CD4-positive, alpha-beta T cell treated with Interleukin-6 for 4 hours (primary cell): ENCODE measurements at places on chromosomes 13 and 19.

- no peak for DNase-seq
Observed at GRCh38 chr13:85816413-85816812, 17.2 kb upstream of the SLITRK6 start.

DNA sequence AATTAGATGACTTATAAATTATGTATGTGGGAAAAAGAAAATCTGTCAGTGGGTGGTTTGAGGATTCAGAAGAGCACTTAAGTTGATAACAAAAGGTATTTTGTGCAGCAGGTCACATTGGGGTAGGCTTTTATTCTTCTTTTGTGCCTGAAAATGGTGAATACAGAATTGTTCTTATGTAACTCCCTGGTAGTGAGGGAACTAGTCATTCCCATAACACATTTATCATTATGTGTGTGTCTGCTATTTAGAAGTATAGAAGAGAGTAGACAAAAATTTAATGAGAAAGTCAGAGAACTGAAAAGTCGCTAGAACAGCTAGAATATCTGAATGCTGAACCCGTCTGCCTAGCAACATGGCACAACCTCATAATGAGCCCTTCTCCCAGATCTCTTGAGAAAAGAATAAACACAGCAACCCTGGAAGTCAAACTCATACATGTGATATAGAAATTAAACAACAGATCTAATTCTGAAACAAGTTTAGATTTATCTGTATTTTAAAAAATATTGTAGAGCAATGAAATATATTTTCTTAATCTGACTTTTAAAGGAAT is 111.8 kb upstream of the EDNRB start:
- DNase-seq, result no peak

DNA sequence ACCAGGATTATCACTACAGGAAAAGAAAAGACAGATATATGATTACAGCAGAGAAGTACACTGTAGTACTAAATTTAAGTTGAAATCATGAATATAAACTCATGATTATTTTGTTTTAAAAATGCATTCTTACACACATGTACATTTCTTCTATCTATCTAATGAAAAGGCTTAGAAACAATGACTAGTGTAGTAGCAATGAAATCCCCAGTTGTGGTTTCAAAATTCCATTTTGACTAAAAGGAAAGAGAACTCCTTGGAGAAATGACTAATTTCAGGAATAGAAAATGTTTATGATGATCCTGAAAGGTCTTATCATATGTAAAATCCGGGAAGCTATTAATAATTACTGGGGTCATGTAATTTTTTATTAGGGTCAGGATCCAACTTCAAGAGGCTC is 195.0 kb upstream of the STARD13 start:
- no peak for DNase-seq

DNA sequence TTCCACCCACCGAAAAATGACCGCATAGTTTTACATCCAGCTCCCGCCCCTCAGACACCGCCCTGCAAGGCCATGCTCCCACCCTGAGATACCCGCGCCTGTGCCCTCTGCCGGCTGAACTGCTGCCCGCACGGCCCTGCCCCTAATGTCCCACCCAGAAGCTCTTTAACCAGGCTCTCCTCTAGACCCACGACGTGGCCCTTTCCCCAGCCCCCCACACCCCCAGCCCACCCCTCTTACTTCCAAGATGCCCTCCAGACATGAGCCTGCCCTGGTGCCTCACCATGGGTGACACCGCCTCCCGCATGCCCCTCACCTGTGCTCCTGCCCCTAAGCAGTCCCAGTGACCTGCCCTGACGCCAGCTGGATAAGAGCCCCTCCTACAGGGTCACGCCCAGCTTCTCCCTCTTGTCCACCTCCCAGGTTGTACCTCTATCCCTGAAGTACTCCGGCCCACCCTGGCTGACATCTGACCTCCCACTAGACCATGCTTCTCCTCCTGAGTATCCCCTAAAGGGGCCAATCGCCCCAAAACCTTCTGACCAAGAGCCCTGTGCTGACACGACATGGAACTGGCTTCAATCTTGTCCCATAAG is 51.2 kb downstream of the COLGALT1 start:
- no peak for DNase-seq

DNA sequence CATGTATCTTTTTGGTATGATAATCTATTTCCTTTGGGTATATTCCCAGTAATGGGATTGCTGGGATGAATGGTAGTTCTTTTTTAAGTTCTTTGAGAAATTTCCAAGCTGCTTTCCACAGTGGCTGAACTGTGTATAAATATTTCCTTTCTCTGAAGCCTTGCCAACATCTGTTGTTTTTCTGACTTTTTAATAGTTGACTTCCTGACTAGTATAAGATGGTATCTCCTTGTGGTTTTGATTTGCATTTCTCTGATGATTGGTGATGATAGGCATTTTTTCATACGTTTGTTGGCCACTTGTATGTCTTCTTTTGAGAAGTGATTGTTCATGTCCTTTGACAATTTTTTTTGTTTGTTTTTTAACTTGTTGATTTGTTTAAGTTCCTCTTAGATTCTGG is 61.6 kb upstream of the PCDH17 start:
- DNase-seq, result no peak

GRCh38 chr13:103062079-103062478 is 4.1 kb downstream of the SLC10A2 start:
- DNase-seq, result no peak

GRCh38 chr13:44373247-44373600 is 400 bp upstream of the SERP2 start:
- DNase-seq, result no peak

DNA sequence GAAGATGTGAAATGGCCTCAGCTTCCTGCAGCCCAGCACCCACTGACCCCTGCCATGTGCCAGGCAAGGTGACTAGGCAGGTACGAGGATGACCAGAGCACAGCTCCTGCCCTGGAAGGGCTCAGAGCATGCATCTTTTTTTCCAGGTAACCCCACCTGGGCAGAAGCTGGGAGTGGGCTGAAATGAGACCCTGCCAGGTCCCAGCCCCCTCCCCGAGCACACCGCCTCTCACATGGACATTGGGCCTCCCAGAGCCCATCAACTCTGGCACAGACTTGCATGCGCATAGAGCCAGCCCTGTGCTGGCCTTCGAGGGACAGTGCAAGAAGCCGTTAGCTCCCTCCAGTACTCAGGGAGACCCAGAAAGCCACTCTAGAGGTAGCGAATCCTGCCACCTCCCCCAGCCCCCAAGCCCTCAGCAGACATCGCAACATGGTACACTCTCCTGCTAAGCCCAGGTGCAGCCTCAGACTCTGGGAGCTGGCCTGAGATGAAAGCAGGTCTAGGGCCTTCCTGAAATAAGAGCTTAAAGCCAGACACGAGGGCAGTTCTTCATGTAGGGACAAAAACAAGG is 8.9 kb upstream of the VSTM2B start:
- no peak for DNase-seq

DNA sequence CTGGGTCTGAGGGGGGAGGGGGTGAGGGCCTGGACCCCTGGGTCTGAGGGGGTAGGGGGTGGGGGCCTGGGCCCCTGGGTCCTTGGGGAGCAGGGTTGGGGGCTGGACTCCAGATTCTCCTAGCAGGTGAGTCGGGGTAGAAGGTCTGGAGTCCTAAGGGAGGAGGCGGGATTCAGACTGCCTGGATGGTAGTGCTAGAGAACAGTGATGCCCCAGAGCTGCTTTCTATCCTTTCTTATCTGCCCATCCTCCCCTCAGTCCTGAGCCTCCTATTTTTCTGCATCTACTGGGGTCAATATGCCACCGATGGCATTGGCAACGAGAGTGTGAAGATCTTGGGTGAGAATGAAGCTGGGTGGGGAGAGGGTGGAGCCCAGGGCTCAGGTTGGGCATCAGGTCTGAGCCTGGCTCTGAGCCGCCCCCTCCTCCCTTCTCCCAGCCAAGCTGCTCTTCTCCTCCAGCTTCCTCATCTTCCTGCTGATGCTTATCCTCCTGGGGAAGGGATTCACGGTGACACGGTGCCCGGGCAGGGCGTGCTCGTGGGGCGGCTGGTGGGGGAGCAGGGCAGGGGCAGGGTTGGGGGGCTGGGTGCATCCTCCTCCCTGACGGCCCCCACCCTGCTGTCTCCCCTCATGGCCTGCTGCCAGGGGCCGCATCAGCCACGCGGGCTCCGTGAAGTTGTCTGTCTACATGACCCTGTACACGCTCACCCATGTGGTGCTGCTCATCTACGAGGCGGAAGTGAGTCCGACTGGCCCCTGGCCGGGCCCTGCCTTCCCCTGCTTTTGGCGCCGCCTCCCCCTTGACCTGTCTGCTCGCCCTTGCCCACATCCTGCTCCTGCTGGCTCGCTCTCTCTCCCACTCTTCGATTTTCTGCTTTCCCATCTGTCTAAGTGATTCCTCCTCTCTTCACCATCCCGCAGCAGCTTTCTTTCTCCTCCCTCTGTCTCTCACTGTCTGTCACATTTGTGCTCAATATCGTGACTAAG is 3.4 kb downstream of the TMEM145 start:
- no peak for DNase-seq

- no peak for DNase-seq
Observed at GRCh38 chr13:21216332-21216731, 39.9 kb downstream of the MRPL57 start.

DNA sequence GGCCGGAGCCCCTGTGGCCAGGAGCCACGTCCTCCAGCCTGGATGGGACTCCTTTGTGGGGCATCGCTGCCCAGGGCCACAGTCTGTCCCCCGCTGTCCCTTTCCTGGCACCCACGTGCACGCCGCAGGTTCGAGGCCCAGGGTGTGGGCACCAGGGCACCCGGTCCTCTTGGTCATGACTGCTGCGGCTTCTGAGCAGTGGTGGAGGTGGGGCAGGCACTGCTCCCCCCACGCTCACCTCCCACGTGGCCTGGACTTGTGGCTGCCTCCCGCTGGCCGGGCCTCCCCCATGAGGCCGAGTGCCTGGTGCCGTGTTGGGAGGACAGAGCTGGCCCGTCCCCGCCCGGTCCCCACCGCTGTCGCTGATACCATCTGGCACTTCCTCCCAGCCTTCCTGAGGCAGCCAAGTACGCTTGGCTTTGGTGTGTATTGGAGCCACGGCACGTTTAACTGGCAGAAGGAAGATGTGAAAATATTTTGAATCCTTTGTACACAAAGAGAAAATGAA is 12.8 kb downstream of the SPPL2B start:
- DNase-seq, result no peak

DNA sequence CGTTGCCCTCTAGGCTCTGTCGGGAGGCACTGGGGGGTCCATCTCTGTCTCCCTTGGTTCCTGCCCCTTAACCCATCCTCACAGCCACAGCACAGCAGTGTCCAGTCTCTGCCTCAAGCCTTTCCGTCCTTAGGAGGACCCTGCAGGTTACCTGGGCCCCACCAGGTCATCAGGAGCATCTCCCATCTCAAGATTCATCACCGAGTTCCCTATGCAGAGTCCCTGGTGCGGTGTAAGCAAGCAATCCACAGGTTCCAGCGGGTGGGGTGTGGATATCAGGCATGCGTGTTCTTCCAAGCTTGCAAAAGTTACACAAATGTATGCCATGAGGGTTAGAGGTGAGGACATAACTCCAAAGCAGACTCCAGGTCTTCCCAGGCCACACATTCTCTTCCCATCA is 20.9 kb upstream of the GAS6 start:
- no peak for DNase-seq

GRCh38 chr19:47707135-47707925 is 5.9 kb upstream of the EHD2 start:
- DNase-seq, result peak; percentile 77

DNA sequence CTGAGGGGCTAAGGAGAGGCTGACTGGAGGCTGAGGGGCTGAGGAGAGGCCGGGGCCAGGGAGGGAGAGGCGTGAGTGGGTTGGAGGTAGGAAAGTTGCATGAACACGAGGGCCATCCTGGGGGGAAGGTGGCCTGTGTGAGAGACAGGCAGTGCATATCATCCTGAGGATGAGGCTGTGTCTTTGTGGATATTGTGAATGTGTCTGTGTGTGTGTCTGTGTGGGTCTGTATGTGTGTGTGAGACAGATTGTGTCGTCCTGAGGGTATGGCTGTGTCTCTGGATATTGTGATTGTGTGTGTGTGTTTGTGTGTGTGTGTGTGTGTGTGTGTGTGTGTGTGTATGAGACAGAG is 422 bp downstream of the ZNF71 start:
- no peak for DNase-seq

GRCh38 chr13:44271031-44271455 is 102.6 kb upstream of the SERP2 start:
- DNase-seq, result no peak

DNA sequence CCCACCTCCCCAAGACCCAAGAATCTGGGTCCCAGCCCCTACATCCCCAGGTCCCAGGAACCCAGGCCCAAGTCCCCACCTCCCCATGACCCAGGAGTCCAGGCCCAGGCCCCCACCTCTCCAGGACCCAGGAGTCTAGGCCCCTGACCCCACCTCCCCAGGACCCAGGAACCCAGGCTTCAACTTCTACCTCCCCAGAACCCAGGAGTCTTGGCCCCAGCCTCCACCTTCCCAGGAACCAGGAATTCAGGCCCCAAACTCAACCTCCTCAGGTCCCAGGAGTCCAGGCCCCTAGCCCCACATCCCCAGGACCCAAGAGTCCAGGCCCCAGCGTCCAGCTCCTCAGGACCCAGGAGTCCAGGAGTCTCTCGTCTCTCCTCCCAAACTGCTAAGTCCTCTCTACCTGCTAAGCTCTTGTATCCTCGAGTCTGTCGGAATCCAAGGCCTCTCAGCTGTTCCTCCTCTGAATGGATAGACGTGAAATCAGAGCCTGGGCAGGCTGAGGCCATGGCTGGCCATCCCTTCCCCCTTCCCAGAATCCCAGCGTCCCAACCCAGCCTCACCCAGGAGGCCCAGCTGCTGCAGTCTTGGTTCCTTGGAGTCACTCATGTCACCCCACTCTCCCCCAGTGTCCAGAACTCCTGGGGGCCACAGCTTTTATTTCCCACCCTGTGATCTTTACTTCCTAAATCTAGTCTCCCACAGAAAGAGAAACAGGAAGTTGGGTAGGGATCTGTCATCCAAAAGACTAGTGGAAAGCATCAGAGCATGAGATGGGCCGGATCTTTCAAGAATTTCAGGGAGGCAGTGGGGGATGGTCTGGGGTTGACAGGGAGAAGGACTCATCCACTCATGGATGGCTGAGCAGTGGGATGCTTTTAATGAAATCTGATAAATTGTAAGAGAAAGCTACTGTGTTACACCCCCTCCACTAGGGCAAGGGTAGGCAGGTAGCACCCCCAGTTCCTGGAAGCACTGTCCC is at the start of gene CD209:
TSS of gene CD209 (minus strand) at position 632 of the 982 bp plus-strand sequence. CDS start at position 609, 23 bp downstream.
- DNase-seq, result no peak

GRCh38 chr19:30523791-30524190 is 151.6 kb downstream of the ZNF536 start:
- no peak for DNase-seq

- DNase-seq, result no peak
Observed at GRCh38 chr19:57321751-57322150, 1.5 kb downstream of the ZNF543 start.

GRCh38 chr19:54186934-54187381 is 2.4 kb downstream of the MBOAT7 start:
- no peak for DNase-seq

DNA sequence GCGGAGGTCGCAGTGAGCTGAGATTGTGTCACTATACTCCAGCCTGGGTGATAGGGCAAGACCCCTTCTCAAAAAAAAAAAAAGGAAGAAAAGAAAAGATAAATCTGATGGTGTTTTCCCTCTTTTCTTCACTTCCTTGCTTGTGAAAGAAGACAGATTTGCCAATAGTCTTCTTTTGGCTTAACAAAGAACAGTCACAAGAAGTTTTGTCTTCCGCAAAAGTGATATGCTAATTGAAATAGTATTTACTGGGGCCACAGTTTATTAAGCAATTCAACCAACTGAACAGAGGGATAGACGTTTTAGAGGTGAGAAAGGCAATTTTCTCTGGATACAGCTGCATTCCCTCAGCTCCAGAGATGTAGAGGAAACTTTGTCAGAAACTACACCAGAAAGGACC is 22.9 kb upstream of the PLAUR start:
- no peak for DNase-seq

GRCh38 chr19:41308450-41309179 is 1.4 kb upstream of the CCDC97 start:
- peak; percentile 92 for DNase-seq

- no peak for DNase-seq
Observed at GRCh38 chr13:36551445-36551844, 119.2 kb downstream of the CCNA1 start.
